ENCODE measurements at places on chromosomes 2 and 18. TPM values are rescaled to one million over a fixed set of nuclear protein-coding genes. Genes with fewer than 3 reads are reported as not detected.

The UGT1A4 gene
- not detected for total RNA-seq

The CIB4 gene
- not detected for total RNA-seq

The KCNG2 gene
- total RNA-seq: not detected

The IL37 gene
- not detected for total RNA-seq

The LBX2 gene
- total RNA-seq: 3.3 TPM

The RAX gene
- not detected for total RNA-seq

The COL6A3 gene
- total RNA-seq: 1,617 TPM
